Activated naive CD4-positive, alpha-beta T cell treated with anti-CD3 and anti-CD28 coated beads, Interleukin-2, amount 10 ng/mL, durations not matched to agents 7 days and 5 days (primary cell): ENCODE measurements at places on chromosomes 7 and 10.

GRCh38 chr10:89537364-89537763, 2.0 kb upstream of the SLC16A12 start:
- DNase-seq, result no peak

DNA sequence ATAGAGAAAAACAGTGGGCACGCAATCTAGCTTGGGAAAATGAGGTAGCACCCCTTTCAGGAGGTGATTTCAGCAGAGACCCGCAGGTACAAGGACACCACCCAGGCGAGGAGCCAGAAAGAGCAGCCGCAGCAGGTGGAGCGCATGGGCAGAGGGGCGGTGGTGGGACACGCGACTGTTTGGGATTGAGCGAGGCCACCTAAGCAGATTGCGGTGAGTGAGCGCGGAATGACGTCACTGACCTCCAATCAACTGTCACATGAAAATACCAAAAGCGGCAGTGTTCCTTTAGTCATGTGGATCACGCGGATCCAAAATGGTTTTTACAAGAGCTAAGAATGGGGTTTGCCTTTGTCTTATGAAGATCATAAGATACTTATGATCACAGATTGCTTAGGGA, 40.2 kb upstream of the SLC26A3 start:
- DNase-seq, result no peak

DNA sequence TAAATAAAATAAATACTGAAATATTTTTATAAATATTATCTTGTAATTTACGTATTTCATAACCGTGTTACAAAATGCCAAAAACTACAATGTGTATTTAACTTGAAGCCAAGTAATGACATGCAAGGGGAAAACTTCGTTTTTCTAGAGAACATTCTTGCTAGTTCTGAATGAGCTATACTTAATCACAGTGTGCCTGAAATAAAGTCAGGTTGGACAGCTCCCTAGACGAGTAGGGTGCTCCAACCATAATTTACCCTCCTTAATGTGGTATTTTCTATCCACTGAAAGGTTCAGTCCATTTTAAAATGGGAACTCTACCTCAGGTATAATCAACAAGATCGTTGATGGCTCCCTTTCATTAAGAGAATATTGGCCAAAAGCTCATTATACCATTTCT, 194.5 kb upstream of the AHR start:
- no peak for DNase-seq

DNA sequence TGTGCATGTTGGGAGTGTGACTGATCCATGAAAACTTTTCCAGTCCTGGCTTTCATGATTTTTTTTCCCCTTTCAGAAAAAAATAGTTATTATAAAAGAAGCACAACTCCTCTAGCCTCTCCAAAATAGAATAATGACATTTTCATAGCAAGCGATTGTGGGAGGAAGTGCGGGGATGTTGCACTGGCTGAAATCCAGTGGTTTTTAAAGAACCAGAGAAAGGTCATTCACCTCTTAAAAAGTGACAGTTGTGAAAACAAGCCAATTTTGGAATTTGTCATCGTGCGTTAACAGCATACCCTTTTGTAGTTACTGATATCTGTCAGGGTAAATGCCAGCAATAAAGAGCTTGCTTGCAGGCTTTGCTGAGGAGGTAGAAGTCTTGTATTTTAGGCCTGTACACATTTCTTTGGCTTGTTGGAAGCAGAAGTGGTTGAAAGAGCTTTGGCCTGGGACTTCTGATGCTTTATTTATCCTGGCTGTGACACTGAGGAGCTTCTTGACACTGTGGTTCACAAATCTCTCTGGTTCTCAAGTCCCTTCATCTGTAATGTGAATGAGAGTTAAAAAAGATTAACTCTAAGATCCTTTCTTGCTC, 545.9 kb downstream of the REEP3 start:
- DNase-seq, result no peak

GRCh38 chr10:59831658-59832503, 74.5 kb downstream of the CCDC6 start:
- DNase-seq, result no peak

GRCh38 chr10:78909221-78909620, 159.5 kb upstream of the ZMIZ1 start:
- DNase-seq, result no peak

DNA sequence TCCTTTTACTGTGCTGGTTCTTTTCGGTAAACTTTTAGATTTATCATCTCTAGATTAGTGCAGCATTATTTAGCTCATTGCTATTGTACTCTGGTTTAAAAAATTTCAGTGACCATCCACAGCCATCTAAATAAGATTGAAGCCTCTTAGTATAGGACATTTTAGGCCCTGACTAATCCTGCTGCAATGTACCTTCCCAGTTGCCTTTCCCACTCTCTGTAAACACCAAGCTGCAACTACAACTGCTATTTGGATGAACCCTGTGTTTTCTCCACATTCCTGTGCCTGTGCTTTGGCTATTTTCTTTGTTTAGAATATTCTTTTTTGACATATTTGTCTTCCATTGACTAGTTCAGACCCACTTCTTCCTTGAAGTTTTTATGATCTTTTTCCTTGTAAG, 314.6 kb downstream of the AUTS2 start:
- no peak for DNase-seq

- no peak for DNase-seq
Measured at GRCh38 chr7:29871787-29872398, 65.6 kb downstream of the WIPF3 start.

DNA sequence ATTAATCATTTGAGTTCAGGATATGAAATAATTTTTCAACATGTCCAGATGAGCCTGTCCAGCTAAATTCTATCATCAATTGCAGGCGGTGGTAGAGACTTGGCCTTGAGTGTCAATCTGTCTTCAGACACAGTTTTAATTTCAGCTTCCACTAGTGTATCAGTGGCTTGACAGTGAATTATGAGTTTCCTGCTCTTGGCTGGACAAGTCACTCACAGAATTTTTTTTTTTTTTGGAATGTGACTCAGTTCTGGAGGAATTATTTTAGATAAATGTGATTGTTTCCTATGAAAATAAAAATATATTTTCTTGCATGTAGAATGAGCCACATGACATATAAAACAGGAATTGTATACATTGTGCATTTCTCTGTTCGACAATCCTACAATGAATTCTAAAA, 319.9 kb upstream of the AKR1E2 start:
- no peak for DNase-seq

DNA sequence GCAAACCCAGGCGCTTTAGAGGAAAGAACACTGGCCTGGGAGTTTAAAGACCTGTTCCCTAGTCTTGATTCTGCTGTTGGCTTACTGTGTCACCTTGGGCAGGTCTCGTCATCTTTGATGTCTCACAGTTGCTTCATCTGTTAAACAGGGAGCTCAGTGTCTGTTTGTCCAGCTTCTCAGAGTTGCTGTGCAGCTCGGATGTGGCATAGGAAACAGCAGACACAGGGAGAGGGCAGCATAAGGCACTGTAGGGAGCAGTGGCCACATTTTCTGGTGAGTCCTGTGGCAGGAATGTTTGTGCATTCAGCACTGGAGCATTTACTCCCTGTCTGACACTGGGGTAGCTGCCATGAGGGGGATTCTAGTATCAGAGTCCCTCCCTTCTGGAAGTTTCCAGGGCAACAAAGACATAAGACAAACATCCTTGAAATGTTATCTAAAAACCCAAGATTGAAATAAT, 2.0 kb downstream of the REPIN1 start:
- no peak for DNase-seq

DNA sequence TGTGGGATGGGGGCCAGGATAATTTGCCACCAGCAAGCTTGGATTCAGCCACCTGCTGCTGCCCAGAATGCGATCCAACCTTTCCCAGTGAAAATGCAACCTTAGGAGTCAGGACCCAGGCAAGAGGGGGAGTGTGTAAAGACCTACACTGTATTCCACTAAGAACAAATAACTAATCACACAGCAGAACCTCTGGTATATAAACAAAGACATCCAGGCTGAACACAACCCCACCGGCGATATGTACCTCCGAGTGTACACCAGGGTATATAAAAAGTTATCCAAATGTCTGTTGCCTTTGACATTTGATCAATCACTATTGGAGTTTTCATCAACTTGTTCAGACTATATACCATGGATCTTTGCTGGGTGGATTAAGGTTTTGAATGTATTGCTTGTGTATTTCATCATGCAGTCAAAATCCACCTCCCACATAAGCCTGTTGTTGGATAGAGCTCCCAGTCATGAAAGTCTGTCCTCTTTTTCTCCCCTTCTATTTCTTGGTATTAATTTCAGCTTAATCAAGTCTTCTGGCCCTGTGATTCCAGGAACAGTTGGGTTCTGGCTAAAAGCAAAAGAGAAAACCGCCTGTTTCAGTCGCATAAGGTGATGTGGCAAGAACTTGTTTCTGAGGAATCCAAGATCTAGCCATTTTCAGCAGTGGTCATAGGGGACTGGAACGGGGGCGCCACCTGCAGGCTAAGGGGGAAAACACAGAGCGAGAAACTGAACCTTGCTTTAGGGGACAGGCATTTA, 290.7 kb downstream of the CCDC3 start:
- peak; percentile 84 for DNase-seq

GRCh38 chr7:4880218-4880617, 3.3 kb downstream of the RADIL start:
- no peak for DNase-seq

DNA sequence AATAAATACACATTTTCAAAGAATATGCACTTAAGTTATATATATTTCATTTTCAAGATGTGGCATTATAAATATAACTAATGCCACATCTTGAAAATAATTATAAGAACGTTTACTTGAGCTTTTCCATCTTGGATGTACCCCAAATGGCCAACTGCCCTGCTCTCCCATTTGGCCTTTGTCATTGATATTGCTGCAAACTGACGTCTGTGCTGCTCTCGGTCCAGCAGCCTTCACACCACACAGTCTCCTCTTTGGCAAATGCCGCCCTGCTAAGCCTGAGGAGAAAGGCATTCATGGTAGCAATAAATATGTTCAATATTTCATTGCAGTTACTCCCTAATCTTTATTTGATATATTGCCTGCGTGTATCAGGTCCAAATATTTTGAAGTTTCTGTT, 384.6 kb upstream of the ADARB2 start:
- DNase-seq, result no peak

GRCh38 chr7:29243910-29244655, 49.5 kb downstream of the CHN2 start:
- DNase-seq, result no peak

- no peak for DNase-seq
Measured at GRCh38 chr7:153470004-153470671, 582.1 kb upstream of the DPP6 start.

GRCh38 chr7:158277219-158278141, 310.1 kb downstream of the PTPRN2 start:
- DNase-seq, result no peak

- no peak for DNase-seq
Measured at GRCh38 chr10:104686829-104687228, 45.7 kb downstream of the SORCS3 start.

GRCh38 chr7:78543976-78544375, 745.4 kb downstream of the PHTF2 start:
- DNase-seq, result no peak

DNA sequence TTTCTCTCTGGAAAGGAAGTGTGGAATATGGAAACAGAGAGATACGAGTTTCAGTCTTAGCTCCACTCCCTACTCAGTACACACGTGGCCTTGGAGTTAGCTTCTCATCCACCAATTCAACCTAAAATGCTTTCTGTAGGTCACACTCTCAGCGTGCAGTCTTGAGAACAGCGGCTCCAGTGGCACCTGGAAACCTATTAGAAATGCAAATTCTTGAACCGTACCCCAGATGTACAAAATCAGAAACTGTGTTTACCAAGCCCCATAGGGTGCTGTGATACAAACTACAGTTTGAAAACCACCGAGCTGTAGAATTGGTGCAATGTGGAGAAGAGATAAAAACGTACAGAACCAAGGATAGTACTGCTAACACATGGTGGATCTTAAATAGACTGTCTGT, 91.1 kb upstream of the SP4 start:
- DNase-seq, result no peak

DNA sequence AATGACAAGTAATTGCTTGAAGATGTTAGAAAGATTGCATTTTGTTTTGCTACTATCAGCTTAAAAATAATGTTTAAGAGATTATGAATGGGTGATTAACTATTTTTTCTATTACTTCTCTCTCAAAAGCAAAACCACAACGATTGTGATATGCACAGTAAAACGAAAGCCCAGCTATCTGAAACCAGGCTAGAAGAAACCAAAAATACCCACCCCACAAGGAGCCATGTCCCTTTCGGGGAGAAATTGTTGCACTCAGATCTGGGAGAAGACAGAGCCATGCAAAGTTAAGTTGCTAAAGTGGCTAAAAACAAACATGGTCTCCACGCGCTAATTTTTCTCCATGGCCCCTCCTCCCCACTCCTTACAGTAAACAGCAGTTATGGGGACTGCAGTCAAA, 173.6 kb downstream of the RPS24 start:
- no peak for DNase-seq

- no peak for DNase-seq
Measured at GRCh38 chr7:72430531-72430930, 18.4 kb upstream of the CALN1 start.

DNA sequence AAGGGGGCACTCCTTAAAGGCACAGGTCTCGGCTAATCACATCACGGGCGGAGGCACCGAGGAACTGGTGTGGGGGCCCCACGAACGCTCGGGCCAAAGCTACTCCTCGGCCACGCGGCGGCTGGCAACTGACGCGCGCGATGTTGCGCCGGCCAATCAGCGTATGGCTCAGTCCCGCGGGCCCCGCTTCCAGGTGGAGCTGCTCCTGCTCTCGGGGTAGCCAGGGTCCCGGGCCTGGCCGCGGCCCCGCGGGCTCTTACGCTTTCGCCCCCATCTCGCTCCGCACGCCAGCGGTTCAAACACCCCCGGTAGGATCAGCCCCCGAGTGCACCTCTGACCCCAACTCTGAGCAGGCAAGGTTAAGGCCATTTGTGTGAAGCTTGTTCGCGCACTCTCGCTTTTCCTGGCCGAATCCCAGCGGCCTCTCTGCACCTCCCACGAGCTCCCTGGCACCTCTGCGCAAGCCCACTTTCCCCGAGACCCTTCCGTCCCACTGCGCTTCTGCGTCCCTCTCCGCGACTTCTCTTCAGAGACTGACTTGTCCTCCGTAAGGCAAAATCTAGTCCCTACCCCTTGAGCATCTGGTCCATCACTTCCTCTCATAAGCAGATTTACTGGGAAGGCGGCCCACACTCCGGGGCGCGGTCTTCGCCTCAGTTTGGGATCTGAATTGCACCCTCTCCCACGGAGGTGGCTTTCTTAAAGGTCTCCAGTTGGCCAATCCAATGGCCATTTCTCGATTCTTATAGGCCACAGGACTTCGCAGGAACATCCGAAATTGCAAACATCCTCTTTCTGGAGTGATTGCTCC, 200.9 kb upstream of the TBX20 start:
- no peak for DNase-seq

GRCh38 chr10:63558132-63558784, 37.1 kb downstream of the REEP3 start:
- no peak for DNase-seq

DNA sequence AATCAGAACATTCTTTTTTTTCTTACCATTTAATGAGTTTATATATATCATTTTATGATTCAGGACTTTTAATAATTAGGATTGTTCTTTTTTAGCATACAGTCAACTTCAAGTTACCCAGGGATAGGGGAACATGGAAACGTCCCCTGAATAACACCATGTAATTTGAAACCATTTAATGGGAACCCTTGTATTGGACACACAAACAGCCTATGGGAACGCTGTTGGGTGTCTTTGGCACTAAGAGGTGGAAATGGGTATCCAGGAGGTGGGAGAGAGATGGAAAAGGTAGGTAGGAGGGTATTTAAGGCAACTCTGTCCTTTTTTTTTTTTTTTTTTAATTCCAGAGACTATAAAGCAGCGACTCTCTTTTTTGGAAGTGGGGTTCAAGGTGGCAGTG, 2.6 kb downstream of the LUC7L2 start:
- DNase-seq, result no peak
